ENCODE measurements at places on chromosomes 7 and 10.

- no peak for DNase-seq
These were observed 99.8 kb upstream of the RET start for GRCh38 chr10:42977032-42977416.

- DNase-seq = no peak
These were observed 474.7 kb downstream of the ANKRD7 start for GRCh38 chr7:118699222-118699621.

GRCh38 chr7:94466516-94466915 lies 43.1 kb upstream of the CASD1 start:
- no peak for DNase-seq

GRCh38 chr10:104907521-104907920 lies 266.4 kb downstream of the SORCS3 start:
- no peak for DNase-seq

GRCh38 chr10:69317175-69317604 lies 38.9 kb downstream of the HK1 start:
- DNase-seq = peak; percentile 92

- no peak for DNase-seq
These were observed 85.8 kb downstream of the GSAP start for GRCh38 chr7:77330169-77330882.

DNA sequence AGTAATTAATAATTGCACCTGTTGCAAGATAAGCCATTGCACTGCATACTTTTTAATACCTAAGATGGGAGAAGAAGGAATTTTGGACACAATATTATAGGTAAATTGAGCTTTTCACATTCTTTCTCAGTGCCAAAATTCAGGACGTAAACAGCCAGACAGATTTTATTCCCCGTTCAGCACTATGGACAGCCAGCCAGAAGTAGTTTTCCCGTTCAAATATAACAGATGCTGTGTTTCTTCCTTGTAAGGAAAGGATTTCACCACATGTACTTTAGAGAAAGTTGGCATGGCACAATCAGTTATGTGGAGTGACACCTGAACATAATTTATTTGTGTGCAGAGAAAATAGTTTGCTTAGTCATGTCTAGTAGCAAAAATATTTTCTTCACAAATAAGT lies 34.8 kb downstream of the SEMA3E start:
- DNase-seq = no peak
